ENCODE measurements at places on chromosomes 2 and 18.

DNA sequence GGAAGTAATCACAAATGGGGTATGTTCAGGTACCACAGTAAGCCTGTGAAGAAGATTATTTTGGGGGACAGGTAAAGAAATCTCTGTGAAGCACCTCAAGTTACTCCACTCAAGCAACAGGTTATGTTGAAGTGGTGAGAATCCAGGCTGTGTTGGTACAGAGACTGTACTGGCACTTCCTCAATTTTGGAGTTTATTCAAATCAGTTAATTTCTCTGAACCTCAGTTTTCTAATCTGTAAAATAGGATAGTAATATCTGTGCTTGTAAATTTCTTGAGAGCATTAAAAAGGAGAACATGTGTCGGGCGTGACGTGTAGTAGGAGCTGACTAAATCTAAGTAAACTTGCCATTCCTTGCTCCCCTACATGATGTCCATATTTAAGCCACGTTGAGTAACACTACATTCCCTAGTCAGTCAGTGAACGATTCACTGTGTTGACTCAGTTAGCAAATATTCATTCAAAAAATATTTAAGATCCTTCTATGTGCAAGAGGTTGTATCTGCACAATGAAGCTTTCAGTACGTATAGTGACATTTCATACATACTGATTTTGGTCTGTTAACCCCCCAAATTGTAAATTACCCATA, 504.2 kb downstream of the ZEB2 start:
- no peak for DNase-seq

GRCh38 chr2:102256874-102257462, 54.4 kb upstream of the IL1RL1 start:
- no peak for DNase-seq

DNA sequence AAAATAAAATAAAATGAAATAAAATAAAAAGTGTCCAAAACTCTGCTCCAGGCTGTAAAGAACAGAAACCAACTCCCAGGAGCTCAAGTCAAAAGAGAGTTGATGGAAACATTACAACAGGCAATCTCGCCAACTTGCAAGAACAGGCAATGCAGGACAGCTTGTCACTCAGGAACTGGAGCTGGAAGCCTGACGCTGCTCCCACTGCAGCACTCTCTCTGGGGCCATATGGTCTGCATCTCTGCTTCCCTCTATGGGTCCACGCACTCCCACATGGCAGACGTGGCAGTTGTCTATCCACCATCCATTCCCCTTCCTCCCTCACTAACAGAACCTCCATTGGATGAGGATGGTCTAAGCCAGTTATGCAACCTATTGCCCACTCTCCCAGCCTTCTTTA, 23.3 kb upstream of the ARPC2 start:
- no peak for DNase-seq

GRCh38 chr2:40450066-40450795, 1.7 kb downstream of the SLC8A1 start:
- DNase-seq = no peak

DNA sequence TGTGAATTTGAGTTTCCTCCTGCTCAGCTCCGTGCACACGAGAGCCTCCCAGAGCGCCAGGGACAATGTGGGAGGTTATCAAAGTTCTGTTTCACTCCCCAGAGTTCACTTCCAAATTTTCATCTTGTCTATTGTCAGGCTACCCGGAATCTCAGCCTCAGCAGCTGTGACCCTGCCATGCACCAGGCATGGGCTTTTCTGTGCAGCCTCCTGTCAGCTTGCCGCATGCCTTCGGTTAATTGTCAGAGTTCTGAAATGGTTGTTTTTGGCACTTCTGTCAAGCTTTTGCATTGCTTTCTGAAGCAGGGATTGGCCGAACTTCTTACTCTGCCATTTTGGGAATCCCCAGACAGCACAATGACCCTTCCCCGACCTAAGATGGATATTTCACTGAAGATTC, 60.4 kb downstream of the SH3YL1 start:
- DNase-seq = no peak

GRCh38 chr2:45373534-45373933, 237.5 kb downstream of the SRBD1 start:
- DNase-seq = no peak

- DNase-seq = no peak
These were observed 230.8 kb downstream of the SRBD1 start for GRCh38 chr2:45380131-45380836.

DNA sequence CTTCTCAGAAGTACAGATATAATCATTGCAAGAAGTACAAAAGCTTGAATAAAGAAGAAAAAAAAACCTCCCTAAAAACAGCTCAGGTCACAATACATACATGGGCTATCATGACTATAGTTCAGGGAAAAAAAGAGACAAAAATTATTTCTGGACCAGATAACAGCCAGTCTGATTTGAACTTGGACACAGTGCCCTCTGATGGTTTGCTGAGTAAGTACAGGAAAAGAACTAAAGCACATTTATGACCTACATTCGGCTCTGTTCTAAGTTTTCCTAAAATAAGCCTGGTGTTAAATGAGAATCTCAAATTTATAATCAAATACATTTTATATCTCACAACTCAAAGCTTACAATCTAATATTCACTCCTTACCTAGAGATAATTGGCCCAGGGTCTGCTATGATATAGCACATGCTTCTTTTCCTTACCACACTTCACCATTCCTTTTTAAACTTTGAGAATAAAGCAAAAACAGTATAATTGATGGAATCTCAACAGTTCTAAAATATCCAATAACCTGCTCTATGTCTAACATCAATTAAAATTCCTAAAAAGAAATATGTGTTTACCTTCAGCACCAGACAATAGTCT, 81.1 kb downstream of the RAPH1 start:
- no peak for DNase-seq

- DNase-seq = no peak
These were observed 158.6 kb upstream of the SERTAD2 start for GRCh38 chr2:64812285-64812684.

GRCh38 chr2:145112467-145112866, 592.5 kb upstream of the ZEB2 start:
- DNase-seq = no peak

DNA sequence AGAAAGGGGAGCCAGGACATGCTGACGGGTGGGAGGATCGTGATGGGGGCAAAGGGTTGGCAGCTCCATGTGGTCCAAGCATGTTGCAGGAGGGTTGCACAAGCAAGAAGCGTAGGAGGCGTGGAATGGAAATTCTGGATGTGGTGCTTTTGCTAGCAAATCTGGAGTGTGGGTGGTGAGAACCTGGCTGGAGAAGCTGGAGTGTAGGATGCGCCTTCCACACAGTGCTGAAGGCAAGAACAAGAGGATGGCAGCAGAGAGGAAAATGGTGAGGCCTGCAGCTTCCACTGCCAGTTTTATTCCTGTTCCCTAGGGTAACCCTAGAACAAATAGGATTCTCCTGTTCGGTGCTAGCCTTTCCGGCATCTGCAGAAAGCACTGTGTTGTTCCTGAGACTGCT, 22.4 kb downstream of the CREG2 start:
- no peak for DNase-seq

GRCh38 chr18:34600158-34600557, 109.9 kb upstream of the DTNA start:
- no peak for DNase-seq

DNA sequence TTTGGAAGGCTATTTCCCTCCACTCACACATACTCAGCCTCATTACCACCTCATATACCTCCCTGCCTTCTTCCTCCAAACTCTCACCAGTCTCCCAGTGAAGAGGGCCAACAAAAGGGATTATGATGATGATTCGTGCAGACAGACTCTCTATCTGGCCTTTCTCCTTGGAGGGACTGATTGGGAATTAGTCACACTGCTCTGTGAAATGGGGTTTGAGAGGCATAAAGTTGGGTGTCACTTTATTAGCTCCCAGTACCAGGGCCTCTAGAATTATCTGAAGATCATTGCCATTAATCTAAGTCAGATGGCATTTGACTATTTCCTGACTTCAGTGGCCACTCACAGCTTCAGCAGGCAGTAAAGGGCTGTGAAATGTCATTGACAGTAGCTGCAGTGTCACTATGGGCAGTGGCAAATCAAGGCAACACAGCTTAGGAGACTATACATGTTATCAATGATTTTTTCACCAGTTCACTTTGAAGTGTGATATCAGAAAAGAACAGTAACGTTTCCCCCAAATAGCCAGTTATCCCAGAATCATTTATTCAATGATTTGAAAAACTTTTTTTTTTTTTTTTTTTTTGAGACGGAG, 17.4 kb downstream of the CNRIP1 start:
- DNase-seq = no peak

DNA sequence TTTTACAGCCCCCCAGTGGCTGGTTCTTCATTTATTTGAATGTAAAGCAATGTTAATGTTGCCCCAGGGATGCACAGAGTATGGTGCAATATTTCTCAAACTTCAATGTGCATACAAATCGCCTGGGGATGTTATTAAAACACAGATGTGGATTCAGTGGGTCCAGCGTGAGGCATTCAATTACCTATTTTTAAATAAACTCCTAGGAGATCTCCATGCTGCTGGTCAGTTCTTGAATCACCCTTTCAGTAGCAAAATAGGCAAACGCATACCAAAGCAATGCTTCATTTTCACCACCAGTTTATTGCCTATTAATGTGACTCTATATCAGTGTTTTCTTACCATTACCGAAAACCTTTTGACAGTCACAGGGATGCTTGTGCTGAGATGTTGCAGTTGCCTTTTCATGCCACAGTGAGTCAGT, 530.7 kb downstream of the CBLN2 start:
- DNase-seq = no peak

GRCh38 chr2:2801458-2801857, 470.4 kb upstream of the MYT1L start:
- no peak for DNase-seq
